ENCODE measurements at places on chromosomes 16 and 17.

GRCh38 chr17:76793775-76794174, 55.9 kb downstream of the MFSD11 start:
- DNase-seq = no peak
- no peak overlapping the region for H3K27ac ChIP-seq
- H3K4me3 ChIP-seq = no peak overlapping the region
- H3K4me1 ChIP-seq = no peaks in the 10 kb centered on the region
- no peaks in the 10 kb centered on the region for H3K27me3 ChIP-seq

GRCh38 chr17:20800146-20800545, 220.6 kb downstream of the CDRT15L2 start:
- H3K27me3 ChIP-seq = peaks cover 10% of the 10 kb centered on the region
- no peaks in the 10 kb centered on the region for H3K4me1 ChIP-seq
- no peak overlapping the region for H3K4me3 ChIP-seq
- H3K27ac ChIP-seq = no peak overlapping the region
- DNase-seq = no peak
- no peaks in the 10 kb centered on the region for H3K36me3 ChIP-seq

GRCh38 chr17:77719806-77720205, 238.7 kb upstream of the TNRC6C start:
- DNase-seq = no peak
- H3K27me3 ChIP-seq = no peaks in the 10 kb centered on the region
- no peaks in the 10 kb centered on the region for H3K36me3 ChIP-seq
- H3K27ac ChIP-seq = no peak overlapping the region
- no peaks in the 10 kb centered on the region for H3K4me1 ChIP-seq

DNA sequence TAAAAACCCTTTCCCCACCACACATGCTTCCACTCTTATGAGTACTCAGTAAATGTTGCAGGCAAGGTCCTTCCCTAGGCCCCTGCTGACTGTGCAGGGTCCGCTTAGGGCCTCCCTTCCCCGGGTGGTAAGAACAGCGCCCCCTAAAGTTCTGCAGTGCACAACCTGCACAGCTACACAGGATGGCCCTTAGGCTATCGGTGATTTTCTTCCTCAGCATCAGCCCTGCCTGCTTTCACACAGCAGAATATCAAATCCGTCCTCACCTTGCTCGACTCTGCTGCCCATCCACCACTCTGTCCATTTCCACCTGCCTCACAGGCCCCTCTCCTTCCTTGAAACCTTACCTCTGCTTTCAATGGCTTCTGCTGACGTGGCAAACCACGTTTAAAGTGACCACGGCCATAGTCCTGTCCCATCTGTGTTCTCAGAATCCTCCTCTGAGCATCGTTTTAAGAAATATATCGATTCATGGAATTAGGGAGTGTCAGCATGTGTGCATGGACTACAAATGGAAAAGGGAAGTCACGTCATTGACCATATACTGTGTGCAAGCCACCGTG, 51.4 kb upstream of the TMEM132E start:
- H3K27ac ChIP-seq = no peak overlapping the region
- H3K36me3 ChIP-seq = no peaks in the 10 kb centered on the region
- H3K27me3 ChIP-seq = peaks cover 58% of the 10 kb centered on the region
- H3K4me3 ChIP-seq = no peak overlapping the region
- DNase-seq = no peak
- H3K4me1 ChIP-seq = no peaks in the 10 kb centered on the region

DNA sequence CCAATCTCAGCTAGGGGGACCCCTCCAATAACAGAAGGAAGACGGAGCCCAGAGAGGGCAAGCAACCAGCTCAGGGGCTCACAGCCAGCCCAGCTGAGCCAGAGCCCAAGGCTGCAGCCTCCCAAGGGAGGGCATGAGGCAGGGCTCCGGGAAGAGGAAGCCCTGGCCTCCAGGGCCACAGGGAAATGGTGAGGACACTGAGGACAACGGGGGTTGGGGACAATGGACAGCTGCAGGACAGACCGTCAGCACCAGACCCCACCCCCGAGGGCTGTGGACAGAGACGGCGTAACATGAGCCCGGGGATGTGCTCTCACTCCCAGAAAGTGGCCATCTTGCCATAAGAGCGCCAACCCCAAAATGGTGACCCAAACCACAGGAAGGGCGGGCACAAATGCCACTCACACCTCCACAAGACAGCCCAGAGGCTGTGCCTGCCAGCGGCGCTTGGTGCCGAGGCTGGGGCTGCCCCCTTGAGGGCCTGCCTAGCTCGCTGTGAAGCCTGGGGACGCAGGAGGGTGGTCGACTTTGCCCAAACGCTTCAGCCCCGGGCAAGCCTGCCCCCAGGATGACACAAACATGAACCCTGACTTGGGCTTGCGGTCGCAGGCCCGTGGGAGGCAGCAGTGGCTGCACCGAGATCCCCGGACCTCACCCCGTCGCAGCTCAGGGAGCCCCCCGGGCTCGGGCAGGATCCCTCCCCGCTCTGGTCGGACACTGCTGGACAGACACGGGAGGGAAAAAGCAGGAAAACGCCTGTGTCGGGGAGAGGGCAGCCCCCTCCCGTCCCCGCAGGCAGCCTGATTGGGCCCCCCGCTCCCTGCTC, 10.5 kb downstream of the PIMREG start:
- H3K36me3 ChIP-seq = no peaks in the 10 kb centered on the region
- H3K4me3 ChIP-seq = peak overlapping the region; percentile 36
- H3K27ac ChIP-seq = no peak overlapping the region

- peaks cover 8% of the 10 kb centered on the region for H3K4me1 ChIP-seq
- H3K36me3 ChIP-seq = no peaks in the 10 kb centered on the region
- DNase-seq = no peak
- H3K27me3 ChIP-seq = no peaks in the 10 kb centered on the region
- H3K27ac ChIP-seq = no peak overlapping the region
These were observed 400 bp downstream of the CCDC42 start for GRCh38 chr17:8744086-8744785.

GRCh38 chr16:30457256-30457655, 11.6 kb upstream of the SEPHS2 start:
- no peaks in the 10 kb centered on the region for H3K27me3 ChIP-seq
- H3K27ac ChIP-seq = no peak overlapping the region
- no peak overlapping the region for H3K4me3 ChIP-seq
- H3K36me3 ChIP-seq = no peaks in the 10 kb centered on the region
- peaks cover 25% of the 10 kb centered on the region for H3K4me1 ChIP-seq

DNA sequence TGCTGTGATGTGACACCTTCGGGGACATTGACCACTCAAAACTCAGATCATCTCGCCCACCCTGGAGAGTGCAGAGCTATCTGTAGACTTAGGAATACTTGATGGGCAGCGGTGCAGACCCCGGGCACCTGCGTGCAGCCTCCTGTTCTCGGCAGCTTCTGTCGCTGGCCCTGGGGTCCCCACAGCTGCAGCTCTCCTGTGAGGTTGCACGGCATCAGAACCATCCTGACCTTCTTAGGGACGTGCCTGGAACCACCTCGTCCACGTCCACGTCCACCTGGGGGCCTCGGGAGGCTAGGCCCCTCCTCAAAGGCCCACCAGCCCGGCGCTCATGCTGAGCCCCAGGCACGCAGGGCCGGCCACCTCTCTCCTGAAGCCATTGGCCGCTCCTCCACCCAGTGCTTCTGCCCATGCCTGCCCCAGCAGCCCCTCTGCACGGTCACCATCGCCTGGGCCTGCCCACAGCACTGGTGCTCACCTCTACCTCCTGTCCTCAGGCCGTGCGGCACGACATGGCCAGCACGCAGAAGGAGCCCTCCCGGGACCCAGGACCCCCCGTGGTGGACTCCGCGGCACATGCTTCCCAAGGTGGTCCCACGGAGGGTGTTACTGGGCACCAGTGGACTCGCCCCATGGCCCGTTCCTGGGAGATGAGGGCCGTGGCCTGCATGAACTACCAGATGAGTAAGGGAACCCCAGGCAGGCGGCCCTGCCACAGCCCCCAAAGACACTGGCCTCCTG, 2.3 kb upstream of the WFIKKN1 start:
- H3K4me3 ChIP-seq = no peak overlapping the region
- no peak overlapping the region for H3K27ac ChIP-seq
- peaks cover 21% of the 10 kb centered on the region for H3K4me1 ChIP-seq
- peaks cover 9% of the 10 kb centered on the region for H3K36me3 ChIP-seq

- no peaks in the 10 kb centered on the region for H3K27me3 ChIP-seq
- H3K4me3 ChIP-seq = no peak overlapping the region
- no peak overlapping the region for H3K27ac ChIP-seq
- no peak for DNase-seq
- H3K36me3 ChIP-seq = no peaks in the 10 kb centered on the region
- peaks cover 7% of the 10 kb centered on the region for H3K4me1 ChIP-seq
These were observed 6.1 kb downstream of the RFFL start for GRCh38 chr17:35057332-35057915.

- H3K27me3 ChIP-seq = no peaks in the 10 kb centered on the region
- no peak overlapping the region for H3K27ac ChIP-seq
- H3K4me1 ChIP-seq = peaks cover 20% of the 10 kb centered on the region
- no peaks in the 10 kb centered on the region for H3K36me3 ChIP-seq
- no peak for DNase-seq
These were observed 22.8 kb downstream of the G6PC3 start for GRCh38 chr17:44093231-44093900.

- no peaks in the 10 kb centered on the region for H3K36me3 ChIP-seq
- no peak for DNase-seq
- H3K4me1 ChIP-seq = no peaks in the 10 kb centered on the region
- H3K27ac ChIP-seq = no peak overlapping the region
- H3K27me3 ChIP-seq = no peaks in the 10 kb centered on the region
These were observed 1111.8 kb upstream of the EEF2KMT start for GRCh38 chr16:6209355-6209930.

DNA sequence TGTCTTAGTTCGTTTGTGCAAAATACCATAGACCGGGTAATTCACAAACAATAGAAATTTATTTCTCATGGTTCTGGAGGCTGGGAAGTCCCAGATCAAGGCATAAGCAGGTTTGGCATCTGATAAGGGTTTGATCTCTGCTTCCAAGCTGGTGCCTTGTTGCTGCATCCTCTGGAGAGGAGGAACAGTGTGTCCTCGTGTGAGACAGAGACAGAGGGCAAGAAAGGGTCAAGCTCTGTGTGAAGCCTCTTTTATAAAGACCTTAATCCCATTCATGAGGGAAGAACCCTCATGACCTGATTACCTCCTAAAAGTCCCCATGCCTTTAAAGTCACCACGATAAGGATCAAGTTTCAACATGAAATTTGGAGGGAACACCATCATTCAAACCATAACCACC, 55.8 kb upstream of the TANC2 start:
- H3K27ac ChIP-seq = no peak overlapping the region
- H3K4me1 ChIP-seq = no peaks in the 10 kb centered on the region
- no peak overlapping the region for H3K4me3 ChIP-seq
- H3K36me3 ChIP-seq = no peaks in the 10 kb centered on the region
- no peak for DNase-seq

DNA sequence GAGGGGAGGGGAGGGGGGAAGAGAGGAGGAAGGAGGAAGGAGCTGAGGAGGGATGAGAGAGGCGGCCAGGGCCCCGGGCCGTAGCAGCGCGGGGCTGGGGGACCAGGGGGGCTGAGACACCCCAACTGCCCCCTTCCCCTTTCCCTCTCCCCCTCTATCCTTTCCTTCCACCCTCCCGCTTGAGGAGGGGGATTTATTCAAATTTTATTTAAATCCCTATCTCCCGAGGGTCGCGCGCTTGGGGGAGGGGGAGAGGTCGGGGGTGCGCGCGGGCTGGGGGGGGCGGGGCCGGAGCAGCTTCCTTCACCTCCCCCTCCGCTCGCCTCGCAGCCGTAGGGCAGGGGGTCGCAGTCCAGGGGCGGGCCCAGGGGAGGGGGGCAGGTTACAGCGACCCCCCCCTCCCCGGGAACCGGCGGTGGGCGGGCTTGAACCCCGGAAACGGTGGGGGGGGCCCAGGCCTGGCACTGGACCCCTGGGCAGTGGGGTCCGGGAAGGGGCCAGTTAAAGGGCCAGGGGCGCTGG, at the start of gene FBXL19:
Gene FBXL19, plus strand, starts transcription at position 19 of the 522 bp plus-strand sequence. CDS start 2,183 bp downstream, outside the sequence.
- peaks cover 9% of the 10 kb centered on the region for H3K4me1 ChIP-seq
- H3K36me3 ChIP-seq = no peaks in the 10 kb centered on the region
- H3K4me3 ChIP-seq = peak within 1 kb of the TSS; percentile 79

DNA sequence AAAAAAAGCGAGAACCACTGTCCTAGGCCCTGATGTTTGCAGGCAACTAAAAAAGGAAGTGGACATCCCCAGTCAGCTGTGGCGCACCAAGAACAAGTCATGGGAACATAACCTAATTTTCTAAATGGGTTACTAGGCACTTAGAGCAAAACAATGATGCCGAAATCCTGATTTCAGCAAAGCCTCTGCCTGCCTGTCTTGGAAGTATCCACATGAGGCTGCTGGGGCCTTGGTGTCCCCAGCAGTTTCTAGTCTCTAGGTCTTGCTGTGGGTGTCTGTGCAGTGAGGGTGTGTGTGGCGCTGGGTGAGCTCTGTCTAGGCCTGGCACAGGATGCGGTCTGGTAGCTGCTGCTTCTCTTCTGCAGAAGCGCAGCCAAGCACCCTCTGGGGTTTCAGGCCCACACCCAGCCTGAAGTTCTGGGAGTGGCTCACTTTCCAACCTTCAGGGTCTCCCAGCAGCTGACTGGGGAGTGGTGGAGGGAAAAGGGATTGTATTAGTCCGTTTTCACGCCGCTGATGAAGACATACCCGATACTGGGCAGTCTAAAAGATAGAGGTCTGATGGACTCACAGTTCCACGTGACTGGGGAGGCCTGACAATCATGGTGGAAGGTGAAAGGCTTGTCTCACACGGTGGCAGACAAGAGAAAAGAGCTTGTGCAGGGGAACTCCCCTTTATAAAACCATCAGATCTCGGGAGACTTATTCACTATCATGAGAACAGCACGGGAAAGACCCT, 21.1 kb downstream of the STH start:
- H3K4me3 ChIP-seq = no peak overlapping the region
- no peak for DNase-seq
- no peaks in the 10 kb centered on the region for H3K36me3 ChIP-seq
- no peaks in the 10 kb centered on the region for H3K27me3 ChIP-seq
- no peak overlapping the region for H3K27ac ChIP-seq

DNA sequence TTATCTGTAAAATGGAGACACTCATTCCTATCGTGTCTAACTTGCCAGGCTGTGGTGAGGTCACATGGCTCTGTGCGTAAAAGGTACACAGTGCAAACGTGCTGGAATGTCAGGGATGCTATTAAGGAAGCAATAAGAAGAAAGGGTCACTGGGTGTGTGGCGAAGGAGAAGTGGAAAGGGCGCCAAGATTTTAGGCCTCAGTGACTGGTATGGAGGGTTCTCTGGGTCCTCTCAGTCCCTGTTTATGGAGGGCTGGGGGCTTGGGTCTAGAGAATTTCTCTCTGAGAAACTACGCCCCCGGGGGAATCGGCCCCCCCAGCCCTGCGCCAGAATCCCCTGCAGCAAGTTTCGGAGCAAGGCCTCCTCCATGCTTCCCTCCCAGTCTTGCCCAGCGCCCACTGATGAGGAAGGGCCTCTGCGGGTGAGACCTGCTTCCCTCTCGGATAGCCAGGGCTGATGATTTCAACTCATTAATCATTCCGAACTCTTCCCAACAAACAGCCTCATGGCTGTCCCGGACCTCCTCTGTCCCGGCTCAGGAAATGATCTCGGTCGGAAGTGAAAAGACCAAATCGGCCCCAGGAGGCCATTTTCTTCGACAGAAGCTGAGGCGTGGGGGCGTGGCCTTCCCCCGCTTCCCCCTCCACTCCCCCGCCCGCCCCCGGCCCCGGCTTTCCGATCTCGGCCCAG, 1.2 kb upstream of the HEXIM1 start:
- peak overlapping the region; percentile 62 for H3K4me3 ChIP-seq
- H3K27me3 ChIP-seq = no peaks in the 10 kb centered on the region
- H3K4me1 ChIP-seq = peaks cover 53% of the 10 kb centered on the region

- H3K4me3 ChIP-seq = no peak overlapping the region
- H3K27me3 ChIP-seq = no peaks in the 10 kb centered on the region
- no peak overlapping the region for H3K27ac ChIP-seq
- peaks cover 10% of the 10 kb centered on the region for H3K4me1 ChIP-seq
- DNase-seq = no peak
- no peaks in the 10 kb centered on the region for H3K36me3 ChIP-seq
These were observed 157.8 kb upstream of the RPH3AL start for GRCh38 chr17:510226-510917.
